NCI-H1694 treated with DMSO at 0.1 percent for 48 hours (cell line): ENCODE measurements at places on chromosomes 16 and 17.

- no peak for DNase-seq
These were observed 178.1 kb upstream of the SDK2 start for GRCh38 chr17:73822371-73822770.

- DNase-seq = no peak
These were observed 7.0 kb downstream of the COX4I1 start for GRCh38 chr16:85806539-85806938.

- no peak for DNase-seq
These were observed 2.8 kb upstream of the ZKSCAN2 start for GRCh38 chr16:25260416-25260815.

- no peak for DNase-seq
These were observed 2.3 kb downstream of the PHAF1 start for GRCh38 chr16:67111951-67112444.

- DNase-seq = no peak
These were observed 171.3 kb downstream of the ABCA8 start for GRCh38 chr17:68783861-68784260.

GRCh38 chr17:17448076-17448475, 28.7 kb upstream of the MED9 start:
- no peak for DNase-seq

DNA sequence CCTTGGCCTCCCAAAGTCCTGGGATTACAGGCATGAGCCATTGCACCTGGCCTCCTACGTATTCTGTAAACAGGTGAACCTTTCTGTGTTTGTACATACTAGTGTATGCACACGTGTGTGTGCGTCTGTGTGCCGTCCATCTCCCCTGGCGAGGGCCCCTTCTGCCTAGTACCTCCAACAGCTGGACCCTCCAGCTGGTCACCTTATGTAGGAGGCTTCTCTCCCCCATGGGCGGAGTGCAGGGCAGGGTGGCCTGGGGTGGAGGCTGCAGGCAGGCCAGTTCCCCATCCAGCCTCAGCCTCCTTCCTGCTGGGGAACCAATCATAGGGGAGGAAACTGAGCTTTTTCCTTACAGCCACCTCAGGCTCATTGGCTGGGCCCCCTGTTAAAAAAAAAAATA, 24.4 kb upstream of the DOC2B start:
- no peak for DNase-seq

DNA sequence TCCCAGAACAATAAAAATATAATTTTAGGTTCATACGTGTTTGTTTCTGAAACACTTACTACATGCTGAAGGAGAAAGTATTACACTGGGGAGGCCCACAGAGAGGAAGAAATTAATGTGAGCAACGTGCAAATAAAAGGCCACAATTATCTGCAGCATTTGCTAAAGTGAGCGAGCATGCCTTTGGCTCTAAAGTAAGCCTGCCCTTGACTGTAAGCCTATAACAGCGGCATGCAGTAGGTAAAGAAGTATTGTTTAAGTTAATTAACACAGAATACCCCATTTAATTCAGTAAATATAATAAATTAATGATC, 13.2 kb upstream of the COTL1 start:
- no peak for DNase-seq

GRCh38 chr17:48809182-48809581, 7.8 kb downstream of the TTLL6 start:
- DNase-seq = no peak

GRCh38 chr16:89721546-89722391, 432 bp downstream of the ZNF276 start:
- no peak for DNase-seq

DNA sequence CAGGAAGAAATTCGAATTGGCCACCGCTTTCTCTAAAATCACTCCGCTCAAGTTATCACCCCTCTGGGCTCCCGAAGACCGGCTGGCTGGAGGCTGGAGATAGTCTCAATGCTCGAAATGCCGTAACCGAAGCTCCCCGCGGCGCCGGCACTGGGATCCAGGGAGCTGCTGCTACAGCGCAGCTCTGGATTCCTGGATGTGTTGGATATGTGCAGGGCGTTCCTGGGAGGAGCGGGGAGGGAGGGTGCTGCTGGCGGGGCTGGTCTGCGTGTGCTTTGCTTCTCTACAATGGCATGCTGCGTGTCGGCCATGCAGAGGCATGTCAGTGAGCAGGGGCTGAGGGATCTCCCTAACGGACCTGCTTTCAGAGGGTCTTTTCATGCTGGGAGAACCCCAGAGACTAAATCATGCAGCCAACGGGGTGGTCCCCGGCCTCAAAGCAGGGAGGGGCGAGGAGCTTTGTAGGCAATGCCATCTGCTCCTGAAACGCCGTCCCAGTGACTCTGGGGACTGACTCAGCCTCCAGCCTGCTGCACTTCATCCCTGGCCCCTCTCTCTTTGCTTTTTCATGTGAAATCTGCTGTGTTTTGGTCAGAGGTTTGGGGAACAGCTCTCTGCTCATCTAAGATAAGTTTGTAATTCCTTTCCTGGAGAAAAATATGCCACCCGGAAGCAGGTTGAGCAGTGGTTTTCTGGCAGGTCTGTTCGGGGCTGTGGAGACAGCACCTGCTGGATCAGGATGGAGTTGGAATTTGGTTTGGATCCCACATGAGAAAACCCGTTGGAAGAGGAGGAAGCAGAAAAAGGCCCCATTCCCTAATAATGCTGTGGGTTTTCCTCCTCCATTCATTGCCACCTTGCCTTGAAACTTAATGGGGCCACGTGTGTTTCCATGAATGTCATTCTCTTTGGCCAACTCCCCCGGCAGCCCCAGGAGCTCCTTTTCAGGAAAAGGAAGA, 311.4 kb downstream of the SEC14L1 start:
- peak; percentile 92 for DNase-seq

- no peak for DNase-seq
These were observed 5.1 kb upstream of the KIFC3 start for GRCh38 chr16:57807252-57807967.

- no peak for DNase-seq
These were observed 69.6 kb downstream of the RAI1 start for GRCh38 chr17:17750881-17751280.

GRCh38 chr17:34306466-34306865, 12.8 kb upstream of the CCL8 start:
- DNase-seq = no peak

DNA sequence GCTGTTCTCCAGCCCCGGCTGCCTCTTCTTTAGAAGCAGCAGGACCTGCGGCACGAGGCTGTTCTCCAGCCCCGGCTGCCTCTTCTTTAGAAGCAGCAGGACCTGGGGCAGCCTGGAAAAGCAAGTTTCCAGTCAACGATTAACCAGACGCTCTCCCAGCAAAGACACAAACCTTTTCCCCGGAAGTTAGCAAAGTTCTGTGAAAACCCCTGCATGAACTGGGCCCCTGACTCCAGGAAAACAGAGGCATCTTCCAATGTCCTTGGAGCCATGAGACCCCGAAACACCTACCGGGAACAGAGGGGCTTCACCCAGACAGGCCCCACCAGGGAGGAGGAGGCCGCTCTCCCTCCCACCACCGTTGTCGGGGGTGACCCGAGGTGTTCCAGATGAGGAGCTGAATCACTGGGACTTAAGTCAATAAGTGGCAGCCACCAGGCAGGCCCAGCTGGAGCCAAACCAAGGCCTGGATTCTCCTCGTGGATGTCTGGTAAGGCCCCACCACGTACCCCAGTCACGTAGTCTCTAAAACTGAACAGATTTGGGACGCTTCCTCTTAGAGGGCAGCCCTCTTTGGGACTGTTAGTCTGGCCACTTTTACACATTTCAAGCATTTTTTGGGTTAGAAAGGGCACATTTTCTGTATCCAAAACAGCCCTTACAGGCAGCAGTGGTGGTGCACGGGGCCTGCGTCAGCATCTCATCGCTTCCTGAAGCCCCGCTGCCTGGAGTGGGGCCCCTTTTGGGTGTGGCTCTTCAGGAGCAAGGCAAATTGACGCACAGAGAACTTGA, at the start of gene RPH3AL:
RPH3AL (minus strand) TSS at position 387 of the 792 bp plus-strand sequence. CDS start 25,264 bp downstream, outside the sequence.
- peak; percentile 53 for DNase-seq
